ENCODE measurements at places on chromosomes 16 and 17. TPM values are rescaled to one million over a fixed set of nuclear protein-coding genes. Genes with fewer than 3 reads are reported as not detected.
A peak's percentile ranks its signal among the peaks of the same experiment; 100 is the strongest.

DNA sequence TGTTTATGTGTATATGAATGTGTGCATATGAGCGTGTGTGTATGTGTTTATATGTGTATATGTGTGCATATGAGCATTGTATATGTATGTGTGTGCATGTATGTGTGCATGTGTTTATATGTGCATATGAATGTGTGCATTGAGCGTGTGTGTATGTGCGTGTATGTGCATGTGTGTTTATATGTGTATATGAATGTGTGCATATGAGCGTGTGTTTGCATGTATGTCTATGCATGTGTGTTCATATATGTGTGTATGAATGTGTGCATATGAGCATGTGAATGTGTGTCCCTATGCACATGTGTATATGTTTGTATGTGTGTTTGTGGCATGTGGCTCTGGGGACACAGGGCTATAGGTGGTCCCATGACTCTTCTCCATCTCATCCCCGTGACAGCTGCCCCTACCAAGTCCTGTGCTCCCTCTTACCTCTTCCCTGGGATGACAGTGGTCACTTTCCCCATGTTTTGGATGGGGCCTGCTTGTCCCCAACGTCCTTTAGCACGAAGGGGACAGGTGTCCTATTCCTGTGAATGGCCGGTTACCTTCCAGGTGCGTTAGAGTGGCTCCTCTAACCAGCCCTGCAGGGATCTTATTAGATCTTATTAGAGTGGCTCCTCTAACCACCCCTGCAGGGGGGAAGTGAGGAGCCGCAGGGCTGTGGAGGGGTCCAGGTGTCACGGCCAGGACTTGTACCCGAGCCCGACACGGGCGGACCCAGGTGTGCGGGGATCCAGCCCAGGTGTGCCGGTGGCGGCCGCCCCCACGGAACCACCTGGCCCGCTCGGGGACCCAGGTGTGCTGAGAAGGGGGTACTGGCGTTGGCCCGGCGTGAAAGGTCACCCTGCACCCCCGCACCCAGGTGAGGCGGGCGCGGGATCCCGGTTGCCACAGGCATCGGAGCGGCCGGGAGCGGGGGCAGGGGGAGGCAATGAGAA is 105.6 kb downstream of the SEC14L1 start:
- peak overlapping the region; percentile 15 for H3K4me3 ChIP-seq
- H3K4me1 ChIP-seq: no peaks in the 10 kb centered on the region
- H3K36me3 ChIP-seq: no peaks in the 10 kb centered on the region
- no peak for DNase-seq
- no peaks in the 10 kb centered on the region for H3K27me3 ChIP-seq

DNA sequence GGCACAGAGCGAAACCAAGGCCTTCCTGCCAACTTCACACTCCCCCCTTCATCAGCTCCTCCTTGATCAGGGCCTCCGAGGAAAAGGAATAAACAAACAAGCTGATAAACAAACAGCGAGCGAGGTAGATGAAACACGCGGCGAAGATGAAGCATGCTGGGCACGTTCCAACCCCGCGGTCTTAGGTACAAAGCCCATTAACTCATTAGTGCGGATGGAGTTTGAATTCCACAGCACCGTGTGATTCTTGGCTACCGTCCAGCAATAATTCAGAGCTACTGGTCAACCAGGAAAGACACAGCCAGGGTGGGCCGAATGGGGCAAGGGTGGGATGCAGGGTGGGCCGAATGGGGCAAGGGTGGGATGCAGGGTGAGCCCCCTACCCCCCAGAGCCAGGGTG is 67.3 kb downstream of the RBFOX3 start:
- no peaks in the 10 kb centered on the region for H3K4me1 ChIP-seq
- H3K36me3 ChIP-seq: no peaks in the 10 kb centered on the region
- no peak overlapping the region for H3K27ac ChIP-seq
- no peak overlapping the region for H3K4me3 ChIP-seq
- no peaks in the 10 kb centered on the region for H3K27me3 ChIP-seq

- H3K27me3 ChIP-seq: no peaks in the 10 kb centered on the region
- no peak for DNase-seq
- no peak overlapping the region for H3K27ac ChIP-seq
- H3K4me1 ChIP-seq: no peaks in the 10 kb centered on the region
- H3K36me3 ChIP-seq: peaks cover under 1% of the 10 kb centered on the region
These were observed 149.8 kb downstream of the CPPED1 start for GRCh38 chr16:12653820-12654392.

Gene KCNJ12
- total RNA-seq: 2.9 TPM

- H3K36me3 ChIP-seq: no peaks in the 10 kb centered on the region
- H3K27me3 ChIP-seq: no peaks in the 10 kb centered on the region
- no peak overlapping the region for H3K27ac ChIP-seq
These were observed 47.1 kb downstream of the CYTH1 start for GRCh38 chr17:78734793-78735641.
